Cardiac septum (tissue), 1 donor: ENCODE measurements at places on chromosomes 6 and 20.

GRCh38 chr6:75748743-75749538 is at the start of gene MYO6:
MYO6 (plus strand) TSS chr6:75749239; CDS start chr6:75817548, 68,309 bp downstream.
- peak; percentile 84 for DNase-seq

DNA sequence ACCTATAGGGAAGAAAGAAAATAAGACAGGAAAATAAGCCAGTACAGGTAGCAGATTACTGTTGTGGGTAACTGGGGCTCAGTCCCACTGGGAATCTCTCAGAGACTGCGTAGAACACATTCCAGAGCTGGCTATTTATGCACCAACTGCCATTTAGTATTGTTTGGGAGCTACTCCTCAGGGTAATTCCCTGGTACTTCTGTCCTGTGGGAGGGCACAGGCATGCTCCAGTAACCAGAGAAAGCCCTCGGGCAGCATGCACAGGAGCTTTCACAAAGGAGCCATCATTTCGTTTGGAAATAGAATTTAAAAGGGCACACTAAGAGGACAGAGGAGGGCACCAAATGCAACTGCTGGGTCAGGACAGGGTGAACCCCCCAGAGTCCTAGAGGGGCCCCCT is 148.0 kb upstream of the LRFN2 start:
- no peak for DNase-seq

DNA sequence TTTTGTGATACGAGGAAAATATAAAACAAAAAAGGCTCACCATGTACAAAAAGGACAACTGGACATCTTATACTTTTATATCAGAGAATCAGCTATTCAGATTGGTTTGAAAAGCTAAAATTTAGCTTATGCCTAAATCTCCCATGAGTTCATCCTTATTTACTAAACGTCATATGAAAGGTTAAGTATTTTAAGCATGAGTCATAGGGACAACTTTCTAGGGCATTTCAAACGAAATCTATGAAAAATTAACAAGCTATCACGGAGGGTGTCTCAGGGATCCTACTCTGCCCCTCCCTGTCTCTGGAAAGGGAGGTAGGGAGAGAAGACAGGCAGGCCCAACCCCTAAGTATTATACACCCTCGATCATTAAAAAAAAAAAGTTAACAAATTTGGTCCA is 124.1 kb upstream of the LOC128125822 start:
- DNase-seq, result no peak

- no peak for DNase-seq
Measured at GRCh38 chr6:164296411-164296810, 881.9 kb downstream of the QKI start.

GRCh38 chr6:70669133-70669532 is 1.4 kb downstream of the SMAP1 start:
- no peak for DNase-seq

DNA sequence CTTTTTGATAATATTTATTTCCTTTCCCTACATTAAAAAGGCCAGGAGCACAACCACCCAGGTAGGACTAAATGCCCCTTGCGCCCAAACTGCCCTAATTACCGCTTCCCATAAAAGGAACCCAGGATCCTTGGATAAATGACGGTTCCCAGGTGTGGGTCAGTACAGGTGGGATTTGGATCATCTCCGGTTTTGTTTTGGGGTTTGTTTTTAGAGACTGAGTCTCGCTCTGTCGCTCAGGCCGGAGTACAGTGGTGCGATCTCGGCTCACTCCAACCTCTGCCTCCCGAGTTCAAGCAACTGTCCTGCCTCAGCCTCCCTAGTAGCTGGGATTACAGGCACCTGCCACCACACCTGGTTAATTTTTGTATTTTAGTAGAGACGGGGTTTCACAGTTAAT is 28.4 kb downstream of the ZNF217 start:
- DNase-seq, result no peak

DNA sequence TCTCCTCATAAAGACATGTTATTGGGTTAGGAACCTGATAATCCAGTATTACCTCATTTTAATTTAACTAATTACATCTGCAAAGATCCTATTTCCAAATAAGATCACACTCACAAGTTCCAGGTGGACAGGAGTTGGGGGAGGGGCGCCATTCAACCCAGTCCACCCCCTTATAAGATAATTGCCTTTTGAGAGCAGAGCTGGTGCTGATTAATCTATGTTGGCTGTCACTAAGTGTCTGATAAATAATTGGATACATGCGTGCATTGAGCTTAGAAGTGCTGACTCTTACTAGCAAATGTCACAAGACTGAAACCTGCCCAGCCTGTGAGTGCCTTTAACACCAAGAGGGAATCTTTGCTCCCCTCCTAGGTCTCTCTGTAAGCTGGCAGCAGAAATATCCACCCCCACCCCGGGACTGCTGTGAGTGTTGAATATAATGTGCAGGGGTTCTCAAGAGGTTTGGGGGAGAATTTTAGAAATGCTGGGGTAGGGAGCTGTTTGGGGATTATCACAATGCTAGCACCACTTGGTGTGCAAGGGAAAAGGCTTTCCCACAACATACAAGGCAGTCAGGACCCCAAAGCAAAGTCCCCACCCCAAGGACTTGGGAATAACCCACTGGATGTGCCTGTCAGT is 87.5 kb downstream of the ANKRD60 start:
- no peak for DNase-seq

DNA sequence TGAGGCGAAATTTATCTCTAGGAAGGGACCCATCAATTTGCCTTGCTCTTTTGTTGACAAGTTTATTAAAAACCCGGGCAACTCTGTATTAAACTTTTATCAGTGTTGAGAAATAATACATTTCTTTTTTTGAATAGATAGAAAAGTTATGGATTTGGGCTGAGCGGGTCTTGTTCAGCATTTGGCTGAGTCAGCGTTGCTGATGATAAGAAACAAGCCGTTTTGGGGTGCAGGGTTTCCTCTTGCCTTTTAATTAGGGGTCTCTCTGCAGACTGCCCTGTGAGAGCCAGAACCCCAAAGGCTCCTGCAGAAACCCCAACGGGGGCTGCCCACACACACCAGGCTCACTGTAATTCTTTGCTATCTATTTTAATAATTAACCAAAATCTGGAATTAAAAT is 82.1 kb upstream of the SLCO4A1 start:
- DNase-seq, result no peak

DNA sequence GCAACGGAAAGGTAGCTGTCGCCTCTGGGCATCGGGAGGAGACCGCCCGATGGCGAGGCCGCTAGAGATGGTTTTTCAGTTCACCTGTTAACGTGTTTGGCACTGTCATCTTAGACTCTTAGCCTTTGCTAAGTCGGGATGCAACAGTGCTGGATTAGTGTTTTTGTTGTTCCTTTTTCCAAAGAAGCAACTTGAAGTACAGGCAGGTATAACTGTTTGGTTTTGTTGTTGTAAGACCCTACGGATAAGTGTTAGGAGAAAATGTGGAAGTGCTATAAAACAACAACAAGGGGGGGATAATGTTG is 723 bp downstream of the MANEA start:
- DNase-seq, result no peak

- no peak for DNase-seq
Measured at GRCh38 chr6:5388326-5388725, 127.0 kb downstream of the FARS2 start.

GRCh38 chr6:166691746-166692145 is 64.7 kb upstream of the RPS6KA2 start:
- DNase-seq, result no peak

- DNase-seq, result no peak
Measured at GRCh38 chr20:35917077-35917476, 37.2 kb downstream of the SCAND1 start.

GRCh38 chr6:17020889-17021538 is 80.8 kb upstream of the STMND1 start:
- DNase-seq, result no peak

GRCh38 chr6:8651998-8652397 is 216.7 kb upstream of the SLC35B3 start:
- DNase-seq, result no peak

GRCh38 chr6:102571236-102571908 is 1177.9 kb downstream of the GRIK2 start:
- no peak for DNase-seq

- no peak for DNase-seq
Measured at GRCh38 chr20:32411955-32412706, 54.0 kb downstream of the ASXL1 start.

DNA sequence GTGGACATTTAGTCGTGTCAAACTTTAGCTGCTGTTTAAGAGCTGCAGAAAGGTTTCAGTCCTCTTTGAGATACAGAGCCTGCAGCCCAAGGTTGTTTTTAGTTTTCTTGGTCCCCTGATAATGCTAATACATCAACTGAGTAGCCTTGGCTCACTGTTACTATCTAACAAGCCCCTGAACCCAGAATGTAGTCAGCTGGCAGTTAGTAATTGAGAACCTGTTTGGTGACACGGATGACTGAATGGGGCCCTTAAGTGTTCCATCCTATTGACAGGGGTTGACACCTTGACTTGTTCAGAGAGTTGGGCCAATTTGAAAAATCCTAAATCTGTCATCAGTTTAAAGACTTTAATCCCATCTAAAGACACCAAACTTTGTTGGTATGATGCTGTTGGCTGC is 2.8 kb downstream of the RTN4IP1 start:
- DNase-seq, result no peak

DNA sequence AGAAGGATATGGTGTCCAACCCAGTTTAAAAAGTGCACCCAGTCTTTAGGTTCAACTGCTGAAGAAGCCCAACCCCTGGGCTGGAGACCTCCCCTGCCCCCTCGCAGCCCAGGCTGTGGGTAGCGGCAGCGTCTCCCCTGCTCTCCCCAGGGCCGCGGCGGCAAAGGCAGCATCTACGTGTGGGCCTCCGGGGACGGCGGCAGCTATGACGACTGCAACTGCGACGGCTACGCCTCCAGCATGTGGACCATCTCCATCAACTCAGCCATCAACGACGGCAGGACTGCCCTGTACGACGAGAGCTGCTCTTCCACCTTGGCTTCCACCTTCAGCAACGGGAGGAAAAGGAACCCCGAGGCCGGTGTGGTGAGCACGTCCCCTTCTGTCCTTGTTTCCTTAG is 77.6 kb downstream of the BFSP1 start:
- no peak for DNase-seq

- no peak for DNase-seq
Measured at GRCh38 chr20:53922901-53923314, 147.5 kb downstream of the BCAS1 start.

DNA sequence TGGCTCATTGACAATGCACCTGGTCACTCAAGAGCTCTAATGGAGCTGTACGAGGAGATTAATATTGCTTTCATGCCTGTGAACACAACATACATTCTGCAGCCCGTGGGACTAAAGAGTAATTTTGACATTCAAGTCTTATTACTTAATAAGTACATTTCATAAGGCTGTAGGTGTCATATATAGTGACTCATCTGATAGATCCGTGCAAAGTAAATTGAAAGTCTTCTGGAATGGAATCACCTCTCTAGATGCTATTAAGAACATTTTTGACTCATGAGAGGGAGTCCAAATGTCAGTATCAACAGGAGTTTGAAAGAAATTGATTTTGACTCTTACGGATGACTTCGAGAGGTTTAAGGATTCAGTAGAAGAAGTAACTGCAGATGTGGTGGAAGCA is 267.9 kb downstream of the CLVS2 start:
- no peak for DNase-seq

DNA sequence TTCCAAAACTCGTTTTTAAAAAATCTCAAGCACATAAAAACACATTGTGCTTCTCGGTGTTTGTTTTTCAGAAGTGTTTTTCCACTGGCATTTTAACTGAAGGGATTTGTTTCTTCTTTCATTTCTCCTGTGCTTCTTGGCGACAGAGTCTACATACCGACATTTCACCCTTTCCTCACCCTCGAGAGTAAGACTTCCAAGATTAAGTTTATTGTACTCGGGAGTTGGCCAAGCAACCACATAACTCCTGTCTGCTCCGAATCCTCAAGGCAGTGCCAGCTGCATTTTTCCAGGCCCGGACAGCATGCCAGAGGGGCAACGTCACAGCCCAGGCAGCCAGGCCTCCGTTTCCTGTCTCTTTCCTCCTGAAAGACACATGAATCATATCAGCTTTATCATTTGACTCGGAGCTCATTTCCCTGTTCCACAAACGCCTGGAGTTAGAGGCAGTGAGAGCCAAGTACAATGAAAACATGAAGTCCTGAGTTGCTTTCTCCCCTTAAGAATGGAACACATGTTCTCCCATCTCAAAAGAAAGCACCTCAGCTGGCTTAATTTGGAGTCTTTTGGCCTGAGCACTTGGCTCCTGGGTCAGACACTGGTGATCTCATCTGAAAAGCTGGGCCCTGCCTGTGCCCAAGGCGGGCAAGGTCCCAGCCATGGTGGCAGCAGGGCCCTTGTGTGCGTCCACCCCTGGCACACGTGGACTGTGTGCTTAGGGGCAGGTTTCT is 23.2 kb upstream of the FAM50B start:
- peak; percentile 91 for DNase-seq

DNA sequence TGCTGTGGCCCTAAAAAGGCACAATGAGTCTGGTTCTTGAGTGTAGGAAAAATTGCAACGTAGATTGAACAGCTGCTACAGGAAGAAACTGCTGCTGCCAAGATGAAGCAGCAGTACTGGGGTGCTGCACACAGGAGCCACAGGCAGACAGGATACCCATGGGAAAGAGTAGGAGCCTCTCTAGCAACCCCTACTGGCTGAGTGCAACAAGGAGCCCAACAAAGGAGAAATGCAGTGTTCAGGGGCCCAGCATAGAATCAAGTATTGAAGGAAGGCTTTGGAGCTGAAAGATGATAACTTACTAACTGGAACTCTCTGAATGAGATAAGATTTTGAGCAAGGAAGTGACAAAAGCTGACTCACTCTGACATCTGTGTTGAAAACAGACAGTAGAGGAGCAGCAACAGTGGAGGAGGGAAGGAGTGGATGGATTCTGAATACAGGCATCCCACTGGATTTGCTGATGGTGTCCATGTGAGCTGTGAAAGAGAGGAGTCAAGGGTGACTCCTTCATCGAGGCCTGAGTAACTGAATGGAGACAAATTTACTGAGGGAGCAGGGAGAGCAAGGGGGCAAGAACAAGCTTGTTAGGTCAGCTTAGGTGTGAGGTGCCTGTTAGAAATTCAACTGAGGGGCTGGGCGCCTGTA is 534.7 kb upstream of the JARID2 start:
- DNase-seq, result no peak

GRCh38 chr6:147709396-147710272 is 201.1 kb downstream of the SAMD5 start:
- DNase-seq, result no peak

GRCh38 chr6:126718600-126719327 is 378.8 kb downstream of the CENPW start:
- DNase-seq, result no peak

- no peak for DNase-seq
Measured at GRCh38 chr6:153572371-153572770, 441.3 kb upstream of the RGS17 start.

GRCh38 chr6:167779129-167779992 is 47.4 kb upstream of the AFDN start:
- peak; percentile 51 for DNase-seq
